Tibial nerve (tissue), 4 donors: ENCODE measurements at places on chromosomes 2 and 18. TPM values are rescaled to one million over a fixed set of nuclear protein-coding genes. Genes with fewer than 3 reads are reported as not detected.

- no peak for DNase-seq
These were observed 220.1 kb downstream of the OSR1 start for GRCh38 chr2:19138264-19138825.

The POTEJ gene
- not detected for total RNA-seq

- no peak for DNase-seq
These were observed 43.4 kb upstream of the HAAO start for GRCh38 chr2:42835577-42836371.

DNA sequence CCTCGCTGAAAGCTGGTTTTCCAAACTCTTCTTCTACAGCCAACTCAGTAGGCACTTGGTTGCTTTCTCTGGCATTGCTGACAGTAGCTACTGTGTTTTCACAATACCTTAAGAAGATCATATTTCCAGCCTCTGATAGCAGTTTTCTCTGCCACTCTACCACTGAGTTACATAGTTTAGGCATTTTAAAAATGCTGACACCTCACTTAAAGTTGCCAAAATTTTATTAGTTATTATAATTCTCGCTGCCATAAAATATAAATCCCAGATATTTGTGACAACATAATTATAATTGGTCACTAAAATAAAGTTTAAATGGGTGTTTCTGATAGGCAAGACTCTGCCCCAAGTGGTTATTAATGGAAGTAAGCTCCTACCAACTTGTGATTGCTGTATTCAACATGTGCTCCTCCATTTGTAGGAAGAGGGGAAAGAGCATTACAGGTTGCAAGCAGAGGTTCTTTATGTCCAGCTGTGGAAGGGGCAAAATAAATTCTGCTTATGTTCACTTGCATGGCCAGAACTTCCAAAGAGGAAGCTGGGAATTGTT lies 1202.8 kb downstream of the CNTNAP5 start:
- no peak for DNase-seq

GRCh38 chr2:76930056-76930744 lies 592.0 kb downstream of the LRRTM4 start:
- DNase-seq, result no peak

DNA sequence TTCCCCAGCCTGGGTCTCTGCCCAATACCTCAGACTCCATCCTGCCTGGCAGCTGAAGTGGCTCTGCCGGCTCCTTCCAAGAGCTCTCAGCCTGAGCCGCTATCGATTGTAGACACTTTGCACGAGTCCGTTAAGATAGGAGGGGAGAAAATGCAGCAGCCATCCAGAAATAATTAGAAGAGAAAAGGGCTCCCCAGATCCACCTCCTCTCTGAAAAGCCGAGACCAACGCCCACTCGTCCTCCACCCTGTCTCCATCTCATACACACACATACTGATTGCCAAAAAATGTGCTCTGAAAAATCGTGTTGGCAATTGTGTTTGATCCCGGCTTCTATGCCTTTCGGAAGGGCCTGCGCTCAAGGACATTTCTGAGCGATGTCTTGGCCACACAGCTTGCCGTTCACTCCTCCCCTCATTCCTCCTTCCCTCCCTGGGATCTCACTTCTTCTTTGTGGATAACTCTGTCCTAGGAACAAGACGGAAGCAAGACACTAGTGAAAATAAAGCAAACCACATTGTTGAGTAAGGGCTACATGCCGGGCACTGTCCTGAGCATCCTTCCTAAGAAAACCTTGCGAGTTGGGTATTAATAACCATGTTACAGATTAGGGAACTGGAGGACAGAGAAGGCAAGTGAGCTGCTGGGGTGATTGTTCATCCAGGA lies 372.8 kb upstream of the MYT1L start:
- no peak for DNase-seq

DNA sequence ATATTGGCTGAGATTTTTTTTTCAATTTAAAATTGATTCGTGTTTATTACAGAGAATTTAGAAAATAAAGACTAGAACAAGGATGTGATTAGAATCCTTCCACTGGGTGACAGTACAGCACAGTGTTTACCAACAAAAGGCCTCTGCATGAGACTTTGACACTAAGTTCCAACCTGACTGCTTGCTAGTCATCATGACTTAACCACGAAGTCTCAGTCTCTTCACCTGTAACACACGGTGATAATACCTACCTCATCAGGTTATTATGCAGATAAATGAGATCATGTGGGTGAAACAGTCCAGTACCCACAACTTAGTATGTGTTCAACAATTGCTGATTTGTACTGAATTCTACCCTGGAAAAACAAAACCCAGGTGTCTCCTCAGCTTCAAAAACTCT lies 151.2 kb downstream of the STK39 start:
- no peak for DNase-seq

- no peak for DNase-seq
These were observed 117.1 kb upstream of the BOD1L2 start for GRCh38 chr18:57029761-57030160.

DNA sequence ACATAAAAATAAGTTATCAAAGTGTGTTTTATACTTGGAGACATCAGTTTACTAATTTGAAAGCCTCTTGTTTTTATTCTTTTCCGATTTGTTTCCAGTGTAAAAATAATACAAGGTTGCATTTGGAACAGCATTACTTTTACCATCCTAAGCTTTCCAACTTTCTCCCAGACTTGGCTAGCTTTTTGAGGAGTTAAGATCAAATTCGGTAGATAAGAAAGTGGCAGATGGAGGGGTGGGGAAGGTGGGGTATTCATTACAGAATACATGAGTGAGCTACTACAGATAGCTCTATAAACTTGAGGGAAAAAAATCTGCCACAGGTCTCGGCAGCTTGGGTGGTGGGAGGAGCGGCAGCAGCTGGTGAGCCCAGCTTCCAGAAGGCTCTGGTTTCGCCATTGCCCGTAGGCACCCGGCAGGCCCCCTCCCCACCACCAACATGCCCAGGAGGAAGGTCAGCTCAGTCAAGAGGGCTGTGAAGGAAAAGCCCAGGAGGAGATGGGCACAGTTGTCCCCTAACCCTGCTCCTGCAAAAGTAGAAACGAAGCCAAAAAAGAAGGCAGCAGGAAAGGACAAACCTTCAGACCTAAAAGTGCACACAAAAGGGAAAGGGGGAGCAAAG lies 18.6 kb upstream of the RMC1 start:
- no peak for DNase-seq

GRCh38 chr2:150410809-150411208 lies 76.7 kb downstream of the RND3 start:
- no peak for DNase-seq
